ENCODE measurements at places on chromosomes 7 and 10.

GRCh38 chr10:70053218-70053840 is 683 bp downstream of the MACROH2A2 start:
- peak; percentile 38 for DNase-seq

DNA sequence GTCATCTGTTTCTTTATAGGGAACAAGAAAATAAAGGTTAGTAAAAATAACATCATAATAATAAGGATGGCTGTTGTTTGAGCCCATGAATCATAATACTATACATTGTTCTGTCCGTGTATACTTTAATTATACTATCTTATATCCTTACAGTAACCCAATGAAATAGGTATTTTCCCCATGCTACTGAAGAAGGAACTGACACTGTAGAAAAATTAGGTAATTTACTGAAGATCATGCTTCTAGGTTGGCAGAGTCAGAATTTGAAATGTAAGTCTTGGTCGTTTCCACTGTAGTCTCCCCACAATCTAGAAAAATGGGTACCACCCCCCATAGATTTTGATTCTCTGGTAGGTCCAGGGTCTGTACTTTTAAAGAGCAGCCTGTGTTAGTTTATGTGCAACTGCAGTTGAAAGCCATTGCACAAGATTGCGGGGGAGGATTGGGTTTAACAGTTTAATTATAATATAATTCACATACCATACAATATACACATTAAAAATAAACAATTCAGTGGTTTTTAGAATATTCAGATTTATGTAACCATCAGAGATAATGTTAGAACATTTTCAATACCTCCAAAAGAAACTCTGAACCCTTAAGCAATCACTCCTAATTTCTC is 47.7 kb downstream of the SHOC2 start:
- no peak for DNase-seq

DNA sequence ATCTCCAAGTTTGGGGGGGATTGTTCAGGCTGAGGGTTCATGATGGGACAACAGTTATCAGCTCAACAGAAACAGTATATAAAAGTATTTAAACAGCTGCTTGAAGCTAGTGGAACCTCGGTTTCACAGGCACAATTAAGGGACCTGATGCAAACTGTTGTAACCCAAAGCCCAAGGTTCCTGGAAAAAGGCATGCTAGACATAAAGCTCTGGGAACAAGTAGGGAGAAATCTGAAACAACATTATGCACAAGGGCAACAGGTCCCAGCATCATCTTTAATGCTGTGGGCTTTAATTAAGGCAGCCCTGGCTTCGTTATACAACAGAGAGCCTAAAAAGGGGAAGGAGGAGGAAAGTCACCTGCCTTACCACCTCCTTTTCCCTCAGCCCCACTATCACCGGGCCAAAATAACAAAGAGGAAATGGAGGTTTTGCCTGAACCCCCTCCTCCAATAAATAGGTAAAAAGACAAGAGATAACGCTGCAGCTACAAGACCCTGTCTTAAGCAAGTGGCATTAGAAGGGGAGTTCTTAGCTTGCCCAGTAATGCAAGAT is 83.2 kb upstream of the GPR22 start:
- no peak for DNase-seq

- DNase-seq = no peak
These were observed 25.8 kb upstream of the ZRANB1 start for GRCh38 chr10:124916098-124916584.

- no peak for DNase-seq
These were observed 94.0 kb downstream of the ELMO1 start for GRCh38 chr7:37354656-37355131.

DNA sequence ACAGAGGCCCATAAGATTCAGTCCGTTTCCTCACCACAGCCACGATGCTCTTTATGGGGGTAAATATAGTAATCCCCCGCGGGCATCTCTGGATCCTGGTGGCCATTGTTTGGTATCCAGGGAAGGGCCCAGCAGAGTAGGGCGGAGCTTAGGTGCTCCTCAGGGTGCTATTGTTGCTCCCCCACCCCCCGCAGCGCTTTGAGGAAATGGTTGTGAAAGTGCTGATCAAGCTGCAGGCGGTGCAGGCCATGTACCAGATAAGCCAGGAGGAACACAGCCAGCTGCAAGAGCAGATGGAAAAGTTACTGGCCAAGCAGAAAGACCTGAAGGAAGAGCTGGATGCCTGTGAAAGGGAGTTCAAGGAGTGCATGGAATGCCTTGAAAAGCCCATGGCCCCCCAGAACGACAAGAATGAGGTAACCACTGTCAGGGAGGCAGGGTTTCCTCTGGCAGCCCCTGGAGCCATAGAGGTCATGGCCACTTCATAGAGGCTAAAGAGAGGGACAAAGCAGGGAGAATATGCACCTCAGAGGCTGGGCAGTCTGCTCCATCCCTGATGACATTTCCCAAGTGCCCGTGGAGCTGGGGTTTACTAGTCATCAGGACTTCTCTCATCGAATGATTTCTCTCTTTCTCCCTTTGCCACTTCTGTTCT is 17.6 kb upstream of the FLNC start:
- DNase-seq = no peak

GRCh38 chr7:16753102-16753931 is at the start of gene TSPAN13:
TSS of gene TSPAN13 (plus strand) at chr7:16753755. CDS start at chr7:16753968, 213 bp downstream.
- peak; percentile 57 for DNase-seq

DNA sequence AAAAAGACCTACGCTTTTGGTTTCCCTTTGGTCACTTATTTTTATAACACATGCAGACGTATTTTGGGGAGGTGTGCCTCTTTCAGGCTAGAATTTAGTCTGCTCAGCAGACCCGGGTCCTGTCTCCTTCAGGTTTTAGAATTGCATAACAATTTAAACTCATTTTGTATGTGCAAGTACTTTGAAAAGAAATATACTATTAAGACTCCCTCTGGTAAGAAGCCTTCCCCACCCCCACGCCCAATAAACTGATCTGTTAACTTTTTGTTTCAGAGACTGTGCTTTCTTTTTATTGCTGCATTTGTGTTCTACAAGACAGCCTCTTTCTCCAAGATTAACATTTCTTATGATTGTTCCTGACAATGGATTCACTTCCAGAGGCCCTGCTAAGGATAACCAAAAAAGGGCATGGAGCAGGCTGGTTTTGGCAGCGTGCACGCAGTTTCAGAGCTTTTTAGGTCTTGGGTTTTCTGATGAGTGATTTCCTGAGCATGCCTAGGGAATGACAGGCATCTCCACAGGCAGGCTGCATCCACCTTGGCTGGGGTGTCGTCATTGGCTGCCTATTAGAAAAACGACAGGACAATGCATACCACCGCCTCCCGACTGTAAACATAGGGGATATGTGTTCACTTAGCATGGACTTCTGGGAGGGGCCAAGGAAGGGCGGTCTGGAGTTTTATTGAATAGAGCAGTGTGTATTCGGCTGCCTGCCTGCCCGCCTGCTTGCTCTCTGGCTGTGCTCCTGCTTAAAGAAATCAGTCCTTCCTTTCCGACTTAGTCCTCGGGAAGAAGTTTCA is at the start of gene CALD1:
TSS of gene CALD1 (plus strand) at position 694 of the 800 bp plus-strand sequence. CDS start 88,100 bp downstream, outside the sequence.
- no peak for DNase-seq

DNA sequence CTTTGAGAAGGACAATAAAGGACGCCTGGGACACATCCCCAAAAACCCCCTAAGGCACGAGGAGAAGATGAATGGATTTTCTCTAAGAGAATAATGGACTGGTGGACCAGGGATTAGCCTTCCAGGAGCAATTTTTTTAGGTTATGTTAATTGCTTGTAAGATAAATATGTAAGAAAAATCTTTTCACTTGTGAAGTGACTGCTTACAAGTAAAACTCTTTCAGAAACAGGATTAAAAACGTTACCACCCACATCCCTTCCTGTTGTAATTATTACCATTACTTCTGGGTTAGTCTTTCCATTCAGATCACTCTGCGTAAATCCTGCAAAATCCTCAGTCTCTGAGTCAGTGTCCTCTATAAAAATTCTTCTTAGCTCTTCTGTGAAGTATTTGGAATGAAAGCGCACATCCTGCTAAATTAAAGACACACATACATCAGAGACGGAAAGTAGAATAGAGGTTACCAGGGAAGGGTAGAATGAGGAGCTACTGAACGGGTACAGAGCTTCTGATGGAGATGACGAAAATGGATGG is 34.3 kb downstream of the CDCA7L start:
- no peak for DNase-seq

DNA sequence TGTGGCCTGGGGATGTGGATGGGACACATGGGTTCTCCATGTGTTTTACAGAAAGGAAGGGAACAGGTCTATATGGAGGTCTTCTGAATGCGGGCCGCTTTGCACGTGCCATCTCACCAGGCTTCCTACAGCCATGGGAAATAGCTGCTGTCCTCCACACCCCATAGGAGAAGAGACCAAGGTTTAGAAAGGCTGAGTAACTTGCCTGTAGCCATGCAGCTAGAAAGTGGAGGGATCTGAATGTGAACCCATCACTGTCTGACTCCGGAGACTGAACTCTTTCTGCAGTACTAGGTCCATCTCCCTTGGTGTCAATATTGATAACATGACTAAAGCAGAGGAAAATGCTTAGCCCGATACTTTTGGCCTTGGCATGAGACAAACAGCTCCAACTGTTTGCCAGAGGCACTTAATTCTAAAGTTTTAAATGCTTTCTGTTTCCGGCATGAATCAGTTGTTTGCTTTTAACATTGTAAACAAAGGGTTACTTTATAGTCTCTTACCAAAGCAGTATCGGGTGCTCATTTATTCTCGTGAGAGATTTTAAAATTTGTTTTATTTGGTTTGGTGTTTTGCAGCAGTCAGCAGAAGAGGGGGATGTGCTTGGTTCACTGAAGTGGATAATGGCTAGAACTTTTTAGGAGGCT is 64.8 kb upstream of the LOXL4 start:
- no peak for DNase-seq

All from GM13976 (cell line).